Renal cortex interstitium (tissue), 15 donors: ENCODE measurements at places on chromosomes 2 and 18.

DNA sequence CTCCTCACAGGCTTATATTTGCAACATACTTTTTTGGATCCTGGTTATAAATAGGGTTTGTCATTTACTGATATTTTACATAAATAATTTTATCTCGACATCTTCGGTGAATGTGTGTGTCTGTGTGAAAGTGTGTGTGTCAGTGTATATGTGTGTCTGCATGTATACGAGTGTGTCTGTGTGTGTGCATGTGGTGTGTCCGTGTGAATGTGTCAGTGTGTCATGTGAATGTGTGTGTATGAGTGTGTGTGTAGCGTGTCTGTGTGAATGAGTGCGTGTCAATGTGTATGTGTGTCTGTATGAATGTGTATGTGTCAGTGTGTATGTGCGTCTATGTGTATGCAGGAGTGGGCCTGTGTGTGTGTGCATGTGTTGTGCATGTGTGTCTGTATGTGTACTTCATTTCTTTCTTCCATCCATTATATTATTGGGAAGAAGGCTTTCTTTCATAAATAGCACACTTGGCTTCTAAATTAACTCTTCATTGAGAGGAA is 161.6 kb downstream of the ST6GAL2 start:
- DNase-seq, result no peak

DNA sequence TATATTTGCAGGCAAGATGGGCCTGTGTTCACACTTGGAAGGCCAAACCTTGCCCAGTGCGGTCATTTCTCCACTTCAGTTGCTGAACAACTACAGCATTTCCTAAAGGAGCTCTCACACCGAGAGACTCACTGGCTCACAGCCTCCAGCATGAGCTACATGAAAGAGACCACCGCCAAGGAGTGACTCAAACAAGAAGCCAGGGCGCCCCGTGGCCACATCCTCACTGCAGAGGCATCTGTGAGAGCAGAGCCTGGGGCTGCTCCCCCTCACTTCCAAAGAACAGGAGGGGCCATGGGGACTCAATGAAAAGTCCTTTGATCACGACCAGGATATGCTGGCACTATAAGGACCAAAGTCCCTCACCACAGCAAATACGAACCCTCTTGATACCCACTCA is 50.0 kb downstream of the TMEM163 start:
- no peak for DNase-seq

DNA sequence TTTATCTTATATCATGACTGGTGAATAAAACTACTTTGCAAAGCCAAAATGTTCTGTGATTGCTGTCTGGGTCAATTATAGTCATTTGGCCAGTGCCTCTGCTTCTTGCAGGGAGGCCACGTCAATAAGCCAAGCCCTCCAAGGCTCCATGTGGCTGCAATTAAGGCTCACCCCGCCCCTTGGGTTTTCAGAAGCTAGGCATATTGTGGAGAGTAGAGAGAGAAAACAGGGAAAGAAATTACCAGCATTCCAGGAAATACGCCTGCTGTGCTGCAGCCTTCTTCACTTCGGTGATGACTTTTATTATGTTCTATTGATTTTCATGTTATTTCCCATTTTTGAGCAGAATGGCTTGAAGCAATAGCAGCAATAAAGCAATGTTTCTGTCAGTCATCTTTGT is 319.7 kb downstream of the SOX11 start:
- DNase-seq, result no peak

- DNase-seq, result no peak
Measured at GRCh38 chr2:162591403-162592083, 247.0 kb downstream of the KCNH7 start.

DNA sequence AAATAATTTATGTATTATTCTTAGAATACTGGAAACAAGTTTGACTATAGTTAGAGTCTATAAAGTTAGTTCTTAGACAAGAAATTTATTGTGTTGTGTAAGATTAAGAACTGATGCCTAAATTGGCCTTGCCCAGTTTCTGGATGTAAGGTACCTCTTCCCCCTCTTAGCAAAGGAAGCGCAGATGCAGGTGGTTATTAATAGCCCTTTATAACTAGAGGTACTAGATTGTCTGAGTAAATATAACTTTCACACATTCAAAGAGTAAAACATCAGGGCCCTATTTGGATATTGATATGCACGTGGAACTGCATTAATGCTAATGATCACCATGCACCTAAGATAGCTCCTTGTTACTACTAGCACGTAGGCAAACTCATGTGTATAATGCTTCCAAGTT is 100.7 kb downstream of the ZEB2 start:
- DNase-seq, result no peak

GRCh38 chr2:10042301-10043161 is 819 bp upstream of the KLF11 start:
- DNase-seq, result peak; percentile 69

GRCh38 chr2:175234650-175235049 is 53.1 kb upstream of the ATP5MC3 start:
- DNase-seq, result no peak

DNA sequence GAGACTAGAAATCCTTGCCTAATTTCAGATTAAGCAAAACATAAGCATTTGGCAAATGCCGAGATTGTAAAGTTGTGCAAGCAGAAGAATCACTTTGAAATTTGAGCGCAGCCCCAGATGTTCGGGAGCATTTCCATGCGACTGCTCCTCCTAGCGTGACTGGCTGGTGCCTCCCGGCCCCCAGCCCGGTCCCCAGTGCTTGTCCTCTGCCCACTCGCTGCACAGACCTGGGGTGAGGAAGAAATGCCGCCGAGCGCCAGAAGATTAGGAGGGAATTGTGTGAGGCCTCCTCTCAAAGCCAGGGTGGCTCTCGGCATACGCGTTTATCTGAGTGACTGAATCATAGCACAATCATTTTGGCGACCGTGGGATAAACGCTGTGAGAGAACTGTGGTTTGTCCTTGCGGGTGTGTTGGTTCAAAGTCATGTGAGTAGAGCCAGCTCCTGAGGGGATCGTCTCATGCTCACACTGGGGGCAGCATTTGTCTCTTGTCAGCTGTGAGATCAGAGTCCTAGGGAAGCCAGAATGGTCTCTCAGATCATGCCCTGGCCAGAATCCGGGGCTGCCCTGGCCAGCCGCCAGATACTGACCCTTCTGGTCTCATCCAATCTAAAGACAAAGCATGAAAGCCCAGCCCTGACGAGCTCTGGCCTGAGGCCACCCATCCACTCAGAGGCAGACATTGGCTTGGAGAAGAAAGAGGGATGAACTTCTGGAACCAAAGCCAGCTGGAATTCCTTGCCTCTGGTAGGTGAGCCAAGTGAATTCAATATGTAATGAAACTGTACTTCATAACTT is 189.3 kb downstream of the SH3RF3 start:
- DNase-seq, result peak; percentile 59

- DNase-seq, result no peak
Measured at GRCh38 chr2:119490106-119490505, 34.2 kb downstream of the SCTR start.
